Esophagus squamous epithelium (tissue), 5 donors: ENCODE measurements at places on chromosomes 3 and 15. TPM values are rescaled to one million over a fixed set of nuclear protein-coding genes. Genes with fewer than 3 reads are reported as not detected.

DNA sequence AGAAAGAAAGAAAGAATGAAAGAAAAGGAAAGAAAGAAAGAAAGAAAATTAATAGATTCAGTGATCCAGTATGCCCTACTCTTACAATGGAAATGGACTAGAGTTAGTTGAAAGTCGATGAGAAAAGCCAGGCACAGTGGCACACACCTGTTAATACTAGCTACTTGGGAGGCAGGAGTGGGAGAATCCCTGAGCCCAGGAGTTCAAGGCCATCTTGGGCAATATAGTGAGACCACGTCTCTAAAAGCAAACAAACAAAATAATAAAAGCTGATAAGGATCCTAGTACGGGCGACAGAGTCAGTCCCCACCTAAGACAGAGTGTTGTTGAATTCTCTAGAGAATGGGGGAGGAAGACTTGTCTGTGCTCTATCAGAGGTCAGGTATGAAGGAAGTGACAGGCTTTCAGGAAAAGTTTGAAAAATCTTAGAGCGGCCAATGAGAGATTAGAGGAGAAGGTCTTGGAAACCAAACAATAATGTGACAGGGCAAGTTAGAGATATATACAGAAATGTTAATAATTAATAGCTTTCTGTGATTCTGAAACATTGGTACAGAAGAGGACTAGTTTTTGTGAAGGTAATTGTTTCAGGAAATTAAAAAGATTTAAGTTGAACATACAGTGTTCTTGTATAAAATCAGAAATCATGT, 117.9 kb upstream of the PTX3 start:
- no peak for DNase-seq

DNA sequence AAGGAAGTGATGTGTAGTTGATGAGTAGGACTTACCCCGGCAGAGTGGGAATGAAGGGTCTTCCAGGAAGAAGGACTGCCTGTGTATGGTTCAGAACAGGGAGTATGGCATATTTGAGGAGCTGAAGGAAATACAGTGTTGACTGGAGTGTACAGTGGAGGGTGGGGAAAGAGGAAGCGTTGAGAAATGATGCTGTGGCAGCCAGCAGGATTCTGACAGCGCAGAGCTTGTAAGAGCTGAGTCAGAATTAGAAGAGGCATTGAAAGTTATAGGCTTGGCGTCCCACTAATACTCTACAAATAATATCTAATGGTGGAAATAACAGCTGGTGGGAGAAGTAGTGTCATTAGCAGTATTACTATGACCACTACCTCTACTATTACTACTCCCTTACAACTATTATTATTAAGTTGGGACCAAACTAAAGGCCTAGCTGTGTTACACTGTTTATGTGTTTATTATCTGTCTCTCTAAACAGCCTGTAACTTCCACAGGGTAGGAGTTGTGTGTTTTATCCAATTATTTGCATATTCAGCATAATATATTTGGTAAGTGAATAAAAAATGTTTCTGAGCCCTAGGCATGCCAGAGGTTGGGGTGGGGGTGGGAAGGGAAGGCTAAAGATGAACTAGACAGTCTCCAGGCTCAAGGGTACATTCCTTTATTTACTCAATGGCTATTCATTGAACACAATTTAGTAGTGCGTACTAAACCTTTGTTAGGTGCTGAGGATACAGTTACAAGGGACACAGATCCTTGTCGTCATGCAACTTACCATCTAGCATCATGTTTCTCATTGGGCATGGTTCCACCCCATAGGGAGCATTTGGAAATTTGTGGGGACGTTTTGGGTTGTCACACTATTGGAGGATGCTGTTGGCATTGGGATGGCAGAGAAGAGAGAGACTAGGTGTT, 428.8 kb upstream of the ONECUT1 start:
- DNase-seq = no peak

GRCh38 chr3:87260270-87260669, 16.1 kb downstream of the POU1F1 start:
- no peak for DNase-seq

- DNase-seq = no peak
Measured at GRCh38 chr3:125267460-125267859, 54.9 kb upstream of the SLC12A8 start.

- no peak for DNase-seq
Measured at GRCh38 chr3:11562277-11562881, 81.3 kb downstream of the VGLL4 start.

- DNase-seq = no peak
Measured at GRCh38 chr3:60743631-60744164, 507.6 kb downstream of the FHIT start.

- no peak for DNase-seq
Measured at GRCh38 chr3:53192608-53193007, 31.6 kb downstream of the PRKCD start.

GRCh38 chr3:12507591-12508281, 23.5 kb downstream of the TSEN2 start:
- no peak for DNase-seq

- no peak for DNase-seq
Measured at GRCh38 chr3:102036017-102036416, 186.7 kb downstream of the NFKBIZ start.

The GREM1 gene
- total RNA-seq = 5.8 TPM

The SPINK8 gene
- total RNA-seq = not detected

The SMAD6 gene
- total RNA-seq = 6.3 TPM

The TNNC1 gene
- not detected for total RNA-seq
